ENCODE measurements at places on chromosomes 2 and 18.

DNA sequence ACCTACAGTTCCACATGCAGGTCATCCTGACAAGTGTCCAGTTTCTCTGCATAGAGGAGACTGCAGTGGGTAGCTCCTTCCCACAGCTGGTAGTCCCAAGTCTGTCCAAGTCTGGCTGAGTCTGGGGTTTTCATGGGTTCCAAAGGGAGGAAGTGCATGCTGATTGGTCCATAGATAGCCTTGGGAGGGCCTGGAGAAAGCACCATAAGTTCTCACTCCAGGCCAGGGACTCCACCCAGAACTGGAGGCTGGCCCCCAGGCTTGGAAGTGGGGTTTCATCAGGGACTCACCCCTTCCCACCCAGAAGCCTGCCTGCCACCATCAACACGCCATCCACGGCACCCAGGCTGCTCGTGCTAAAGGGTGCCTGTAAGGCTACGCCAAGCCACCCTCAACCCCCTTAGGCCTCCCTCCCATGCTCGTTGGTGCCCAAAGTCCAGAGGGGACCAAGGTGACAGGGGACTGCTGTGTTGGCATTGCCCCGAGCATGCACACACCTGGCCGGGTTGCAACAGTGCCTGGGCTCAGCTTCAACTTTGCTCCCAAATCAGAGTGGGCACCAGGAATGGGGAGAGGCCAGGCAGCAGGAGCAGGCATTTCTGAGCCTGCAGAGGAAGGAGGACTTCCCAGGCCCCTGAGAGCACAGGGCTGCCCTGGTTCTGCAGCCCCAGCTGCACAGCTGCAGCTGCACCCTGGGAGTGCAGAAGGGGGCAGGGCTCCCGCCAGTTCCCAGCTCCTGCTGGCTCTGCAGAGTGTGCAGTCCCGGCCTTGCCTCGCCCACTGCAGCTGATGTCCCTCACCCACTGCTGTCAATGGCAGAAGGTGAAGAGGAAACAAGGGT is 116.5 kb upstream of the MAP2 start:
- DNase-seq = no peak

GRCh38 chr2:56021136-56021474 is 97.5 kb upstream of the EFEMP1 start:
- no peak for DNase-seq

DNA sequence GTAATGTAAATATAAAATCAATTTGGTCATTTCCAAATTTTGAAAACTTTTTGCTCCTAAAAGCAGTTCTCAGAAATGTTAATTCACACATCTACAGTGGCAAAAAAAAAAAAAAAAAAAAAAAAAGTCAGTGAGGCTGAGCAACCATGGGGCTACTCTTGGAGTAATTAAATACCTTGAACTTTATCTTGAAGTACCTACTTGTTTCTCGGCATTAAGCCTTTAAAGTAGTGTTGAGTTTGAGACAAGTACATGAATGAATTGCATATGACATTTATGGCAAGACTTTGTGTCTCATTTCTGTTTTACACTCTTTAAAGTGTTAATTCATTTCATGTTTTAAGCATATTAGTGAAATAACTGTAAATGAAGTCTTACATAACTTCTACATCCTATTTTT is 613.3 kb downstream of the XIRP2 start:
- no peak for DNase-seq

DNA sequence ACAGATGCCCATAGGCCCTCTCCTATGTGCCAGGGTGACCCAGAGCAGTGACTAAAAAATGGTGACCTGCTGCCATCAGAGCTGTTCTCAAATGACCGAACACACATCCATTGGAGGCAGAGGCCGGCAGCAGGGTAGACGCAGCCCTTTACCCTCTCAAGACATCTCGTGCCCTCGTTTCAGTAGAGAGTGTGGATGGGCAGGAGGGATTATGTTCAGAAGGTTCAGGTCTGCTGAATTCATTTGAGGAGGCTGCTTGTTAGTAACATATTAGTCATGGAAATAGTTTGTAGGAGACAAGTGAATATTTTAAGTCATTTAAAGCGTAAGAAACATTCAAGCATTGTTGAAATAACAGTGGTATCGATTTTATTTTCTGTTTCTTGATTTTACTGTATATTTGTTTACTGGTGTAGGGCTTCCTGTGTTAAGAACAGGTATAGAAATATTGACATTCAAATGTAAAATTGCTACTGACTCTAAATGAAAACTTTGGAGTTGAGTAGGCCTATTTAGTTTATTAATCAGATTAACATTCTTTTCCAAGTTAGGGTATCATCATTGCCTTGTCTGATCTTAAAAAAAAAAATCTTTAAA is 82.6 kb downstream of the ZNF532 start:
- DNase-seq = no peak

DNA sequence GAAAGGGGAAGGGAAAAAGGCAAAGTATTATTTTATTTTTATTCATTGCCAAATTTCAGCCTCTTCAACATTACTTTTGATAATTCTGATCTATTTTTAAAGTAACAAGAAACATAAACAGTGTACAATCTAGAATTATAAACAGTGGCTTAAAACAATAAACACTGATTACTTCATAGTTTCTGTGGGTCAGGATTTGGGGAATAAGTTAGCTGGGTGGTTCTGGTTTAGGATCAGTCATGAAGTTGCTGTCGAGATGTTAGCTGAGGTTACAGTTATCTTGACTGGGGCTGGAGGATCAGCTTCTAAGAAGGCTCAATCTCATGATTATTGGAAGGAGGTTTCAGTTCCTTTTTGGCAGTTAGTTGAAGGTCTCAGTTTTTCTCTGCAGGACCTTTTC is 109.2 kb downstream of the SCN2A start:
- no peak for DNase-seq
